Thoracic aorta endothelial cell (primary cell): ENCODE measurements at places on chromosomes 7 and 10. TPM values are rescaled to one million over a fixed set of nuclear protein-coding genes. Genes with fewer than 3 reads are reported as not detected.

Gene PCLO
- 0.13 and 0.72 TPM in 2 replicates for total RNA-seq

Gene CPN1
- total RNA-seq: not detected in 2 replicates

Gene AKR1C4
- not detected in 2 replicates for total RNA-seq

Gene PSPH
- total RNA-seq: 44.3 and 49.3 TPM in 2 replicates

Gene RBM20
- total RNA-seq: not detected in 2 replicates

Gene LIPF
- total RNA-seq: not detected in 2 replicates

Gene GNAT3
- total RNA-seq: not detected in 2 replicates

Gene HDAC9
- 15.3 and 19.7 TPM in 2 replicates for total RNA-seq

Gene MARVELD1
- total RNA-seq: 40.8 and 47.6 TPM in 2 replicates

Gene GBF1
- 54.9 and 55.9 TPM in 2 replicates for total RNA-seq

Gene GATA3
- total RNA-seq: 1.4 and 4.0 TPM in 2 replicates

Gene CLDN15
- total RNA-seq: 3.3 and 4.6 TPM in 2 replicates

Gene IRF5
- total RNA-seq: 0.66 and 1.4 TPM in 2 replicates

Gene MMP21
- total RNA-seq: 0.13 TPM in 1 of 2 replicates, not detected in the other
